Skin of body (tissue), 3 donors: ENCODE measurements at places on chromosomes 5 and 9. TPM values are rescaled to one million over a fixed set of nuclear protein-coding genes. Genes with fewer than 3 reads are reported as not detected.

SLC6A7 gene
- not detected for total RNA-seq

GRM6 gene
- total RNA-seq, result not detected

DNA sequence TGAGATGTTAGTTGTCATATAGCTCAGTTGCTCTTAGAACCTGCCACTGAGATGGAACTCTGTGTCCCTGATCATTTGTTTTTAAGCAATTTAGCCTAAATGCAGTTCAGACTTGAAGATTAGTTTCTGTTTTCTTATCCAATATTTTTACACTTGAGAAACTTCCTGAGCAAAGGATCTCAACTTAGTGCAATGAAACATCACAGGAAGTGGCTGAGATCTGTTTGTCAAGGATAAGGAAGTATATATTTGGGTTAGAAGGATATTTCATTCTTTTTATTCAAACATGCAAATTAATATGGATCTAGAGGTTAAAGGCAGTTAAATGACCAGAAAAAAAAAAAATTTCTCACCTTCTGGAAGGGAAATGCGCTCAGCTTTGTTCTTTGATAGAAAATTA lies 19.7 kb upstream of the F2R start:
- DNase-seq, result no peak

DNA sequence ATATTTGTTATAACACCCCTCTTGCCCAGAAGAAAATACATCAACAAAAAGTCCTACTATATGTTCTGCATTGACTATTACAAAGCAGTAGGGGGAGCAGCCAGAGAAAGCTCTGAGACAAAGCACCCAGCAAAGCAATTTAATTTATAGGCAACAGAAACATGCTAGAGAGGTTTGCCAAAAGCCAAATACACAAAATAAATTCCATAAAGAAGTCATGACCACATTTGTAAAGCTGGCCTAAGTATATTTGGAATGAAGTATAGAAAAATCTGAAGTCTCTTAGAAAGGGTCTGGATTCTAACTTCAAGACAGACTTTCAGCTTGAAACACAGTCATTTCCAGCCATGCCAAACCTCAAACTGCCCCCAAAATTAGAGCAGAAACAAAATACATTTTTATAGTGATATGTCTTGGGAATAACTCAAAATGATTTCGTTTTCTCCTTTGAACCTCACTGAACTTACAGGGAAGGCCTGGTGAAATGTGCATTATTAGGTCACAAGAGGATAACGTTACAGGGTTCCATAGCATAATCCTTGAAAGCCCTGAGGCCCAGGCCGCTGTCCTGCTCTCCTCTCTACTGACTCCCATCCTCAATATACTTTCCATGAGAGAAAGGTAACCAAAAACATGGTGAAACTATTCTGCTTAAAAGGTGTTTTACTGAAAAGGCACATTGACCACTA lies 451.8 kb downstream of the RAB3C start:
- peak; percentile 82 for DNase-seq

IFNA13 gene
- total RNA-seq, result not detected

- DNase-seq, result peak; percentile 41
Observed at GRCh38 chr5:37892586-37892985, 52.7 kb upstream of the GDNF start.

DNA sequence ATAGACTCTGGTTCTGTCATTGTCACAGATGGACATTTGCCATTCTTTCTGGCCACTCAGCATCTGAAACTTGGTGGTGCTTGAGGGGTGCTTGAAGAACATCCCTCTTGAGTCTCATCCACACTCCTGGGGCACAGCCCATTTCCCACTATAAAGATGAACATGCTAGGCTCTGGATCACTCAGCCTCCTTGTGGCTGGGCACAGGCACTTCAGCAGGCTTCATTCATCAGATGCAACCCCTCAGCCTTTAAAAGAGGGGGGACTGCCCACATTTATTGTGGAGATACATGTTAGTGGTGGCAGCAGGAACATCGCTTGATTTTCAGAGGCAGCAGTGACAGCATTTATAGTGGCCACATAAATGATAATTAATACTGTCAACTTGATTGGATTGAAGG lies 124.7 kb upstream of the NIPBL start:
- no peak for DNase-seq

PCDHGA1 gene
- 0.39 TPM for total RNA-seq

- DNase-seq, result no peak
Observed at GRCh38 chr9:71514344-71514975, 253.9 kb downstream of the CEMIP2 start.

- no peak for DNase-seq
Observed at GRCh38 chr5:106454651-106455415, 1215.9 kb downstream of the EFNA5 start.

DNA sequence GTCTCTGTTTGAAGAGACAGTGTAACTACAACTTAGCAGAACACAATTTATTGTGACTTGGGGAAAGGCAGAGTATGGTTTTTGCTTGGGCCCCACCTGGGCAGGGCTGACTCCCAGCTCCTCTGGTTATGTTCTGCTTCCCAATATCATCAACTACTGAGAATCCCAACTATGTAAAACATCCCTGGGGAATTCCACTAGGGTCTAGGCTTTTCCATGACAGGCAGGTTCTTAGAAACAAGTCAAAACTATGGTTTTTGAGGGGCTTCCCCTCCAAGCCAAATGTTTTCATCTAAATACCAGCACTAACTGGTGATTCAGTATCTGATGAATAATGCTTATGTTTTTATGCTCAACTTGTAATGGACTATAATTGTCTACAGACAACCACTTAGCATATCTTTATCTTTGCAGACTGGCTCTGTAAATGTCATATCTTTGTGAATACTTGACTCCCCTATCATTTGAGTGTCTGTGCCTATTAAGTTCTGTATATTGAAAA lies 409.5 kb downstream of the PDE4D start:
- no peak for DNase-seq

DNA sequence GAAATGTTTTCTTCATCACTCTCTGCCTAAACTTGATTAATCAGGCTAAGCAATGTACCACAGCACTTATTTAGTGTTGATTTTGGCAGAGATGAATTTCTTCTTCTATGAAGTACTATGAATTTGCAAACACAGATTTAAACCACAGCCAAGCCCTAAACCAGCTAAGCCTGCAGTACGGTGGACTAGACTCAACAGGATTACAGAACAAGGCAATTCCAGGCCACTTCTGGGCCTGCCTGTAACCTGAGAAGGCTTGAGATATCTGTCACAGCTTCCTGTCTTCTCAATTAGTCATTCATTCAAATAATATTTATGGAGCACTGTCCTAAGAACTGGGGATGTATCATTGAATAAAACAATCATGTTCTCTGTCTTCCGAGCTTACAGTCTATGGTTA lies 32.4 kb upstream of the CAST start:
- no peak for DNase-seq

DNA sequence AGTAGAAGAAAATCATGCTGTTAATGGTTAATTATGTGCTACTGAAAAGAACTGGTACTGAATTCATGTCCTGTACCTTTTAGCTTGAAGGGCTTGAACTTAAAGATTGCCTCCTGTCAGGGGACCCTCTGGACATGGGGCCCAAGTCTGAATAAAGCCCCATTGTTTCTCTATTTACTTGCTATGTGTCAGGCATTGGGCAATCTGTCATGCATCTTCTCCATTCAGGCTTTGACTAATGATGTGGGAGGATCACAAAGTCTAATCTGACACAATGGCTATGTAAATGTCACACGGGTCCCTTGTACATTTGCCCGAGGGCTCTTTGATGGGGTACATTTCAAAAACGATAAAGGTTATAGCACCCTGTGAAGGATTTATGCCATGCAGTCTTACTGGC lies 64.0 kb upstream of the TUSC1 start:
- no peak for DNase-seq

DNA sequence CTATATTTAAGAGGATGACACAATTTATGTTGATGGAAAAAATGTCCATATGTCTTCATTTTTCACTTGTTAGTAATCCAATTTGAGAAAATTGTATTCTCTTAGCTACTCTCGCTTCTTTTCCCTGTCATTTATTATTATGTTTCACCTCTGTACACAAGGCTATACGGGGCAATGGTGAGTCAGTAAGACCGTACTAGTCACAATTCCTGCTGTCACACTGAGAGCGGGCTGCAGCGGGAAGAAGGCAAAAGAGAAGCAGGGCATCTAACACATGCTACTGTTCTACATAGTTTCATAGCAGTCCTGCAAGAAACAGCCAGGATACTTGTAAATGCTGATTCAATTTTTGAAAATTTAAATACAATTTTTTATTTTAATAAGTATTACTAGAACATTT lies 23.3 kb upstream of the PRDM9 start:
- DNase-seq, result no peak

GRCh38 chr9:132717326-132717945 lies 47.2 kb downstream of the GTF3C4 start:
- no peak for DNase-seq

GRCh38 chr9:124442379-124442778 lies 7.9 kb upstream of the ADGRD2 start:
- DNase-seq, result no peak

DNA sequence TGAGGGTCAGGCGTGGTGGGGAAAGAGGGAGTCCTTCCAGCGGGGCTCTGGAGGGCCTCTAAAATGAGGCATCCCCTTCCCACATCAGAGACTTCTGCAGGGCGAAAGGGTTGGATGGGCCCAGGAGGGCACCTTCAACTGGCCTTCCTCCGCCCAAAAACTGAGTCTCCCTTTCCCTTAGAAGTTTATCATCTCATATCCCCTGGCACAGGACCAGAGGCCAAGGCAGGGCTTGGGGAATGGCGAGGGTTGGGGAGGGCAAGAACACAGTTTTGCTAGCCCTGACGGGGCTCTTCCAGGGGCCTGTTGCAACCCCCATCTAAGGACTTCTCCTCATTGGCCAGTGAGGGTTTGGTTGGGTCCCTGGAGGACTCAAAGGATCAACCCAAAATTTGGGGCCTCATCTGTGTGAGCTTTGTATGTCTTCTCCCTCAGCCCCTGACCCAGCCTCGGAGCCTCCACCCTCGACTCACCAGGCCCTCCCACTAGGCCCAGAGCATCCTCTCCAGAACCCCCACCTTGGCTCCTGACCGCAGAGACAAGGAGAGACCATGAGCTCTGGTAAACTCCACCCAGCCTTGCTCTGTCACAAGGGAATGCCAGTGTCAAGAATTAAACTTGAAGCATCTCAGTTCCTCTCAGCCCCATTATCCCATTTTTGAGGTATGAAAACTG lies 24.1 kb downstream of the AQP7 start:
- DNase-seq, result no peak

PNPLA7 gene
- total RNA-seq, result 4.4 TPM

GRCh38 chr5:154046486-154046885 lies 7.7 kb downstream of the MFAP3 start:
- no peak for DNase-seq

DNA sequence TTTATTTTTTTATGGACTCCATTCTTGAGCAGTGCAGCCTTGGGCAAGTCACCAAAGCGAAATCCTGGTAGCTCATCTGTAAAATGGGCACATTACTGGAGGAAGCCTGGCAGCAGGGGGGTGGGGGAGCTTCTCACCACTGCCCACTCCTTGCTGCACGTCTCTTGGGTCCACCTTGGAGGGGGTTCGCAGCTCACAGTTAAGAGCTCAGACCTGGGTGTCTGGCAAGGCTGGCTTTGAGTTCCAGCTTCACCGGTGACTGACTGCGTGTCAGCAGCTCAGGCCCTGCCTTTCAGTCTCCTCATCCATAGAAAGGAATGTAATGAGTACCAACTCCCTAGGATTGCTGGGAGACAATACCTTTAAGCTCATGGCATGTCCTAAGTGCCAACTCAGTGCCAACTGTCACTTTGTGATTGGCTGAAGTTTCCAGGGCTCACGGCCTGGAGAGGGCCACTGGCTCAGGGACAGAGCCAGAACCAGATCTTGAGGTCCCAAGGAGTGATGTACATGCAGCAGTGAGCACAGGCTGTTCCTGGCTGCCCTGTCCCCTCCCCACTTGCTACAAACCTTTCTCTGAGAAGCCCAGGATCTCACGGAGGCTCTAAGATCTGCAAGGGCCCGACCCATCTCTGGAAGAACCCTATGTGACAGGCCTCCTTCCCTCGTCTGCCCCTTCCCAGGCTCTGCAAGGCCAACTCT lies 72.9 kb downstream of the C9orf50 start:
- no peak for DNase-seq

DNA sequence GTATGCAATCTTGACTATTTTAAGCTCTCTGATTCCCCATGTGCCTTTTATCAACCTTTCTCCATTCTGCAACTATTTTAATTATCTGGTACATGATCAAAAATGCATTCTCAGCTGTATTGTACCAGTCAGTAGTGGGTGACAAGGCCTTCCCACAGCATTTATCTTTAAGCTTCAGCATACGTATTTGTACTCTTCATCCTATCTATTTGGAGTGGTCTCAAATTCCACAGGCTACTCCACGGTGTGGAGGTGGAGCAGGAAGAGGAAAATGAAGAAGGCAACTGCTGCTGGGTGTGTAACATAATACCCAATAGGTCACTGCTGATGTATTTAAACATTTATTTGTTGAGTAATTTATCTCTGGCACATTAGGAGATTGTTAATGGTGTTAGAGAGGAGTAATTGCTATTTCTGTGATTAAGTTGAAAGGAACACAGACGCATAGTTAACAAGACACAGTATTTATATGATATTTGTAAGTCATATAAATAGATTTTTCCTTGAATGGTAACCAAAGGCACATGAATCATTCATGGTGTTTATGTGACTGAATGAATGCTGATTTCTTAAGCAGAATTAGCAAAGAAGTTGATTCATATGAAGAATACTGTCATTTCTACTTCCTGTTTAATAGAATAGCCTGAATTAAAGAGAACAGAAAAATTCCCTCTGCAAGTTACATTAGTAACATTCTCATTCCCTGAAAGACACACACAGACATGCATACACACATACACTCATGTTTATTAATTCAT lies 153.8 kb upstream of the NR3C1 start:
- DNase-seq, result no peak

DNA sequence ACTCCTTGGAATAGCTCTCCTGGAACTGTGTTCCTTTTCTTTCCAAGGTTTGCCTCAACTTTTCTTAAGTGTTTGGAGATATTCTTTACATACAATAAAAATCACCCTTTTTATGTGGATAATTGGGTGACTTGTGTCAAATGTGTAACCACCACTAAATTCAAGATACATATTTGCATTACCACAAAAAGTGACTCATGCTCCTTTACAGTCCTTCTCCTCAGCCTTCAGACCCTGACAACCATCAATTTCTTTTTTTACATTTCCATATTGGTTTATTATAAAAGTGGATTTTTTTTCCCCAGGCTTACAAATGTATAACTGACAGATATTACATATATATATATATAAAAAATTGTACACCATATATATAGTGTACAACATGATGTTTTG lies 372.0 kb upstream of the KCNN2 start:
- no peak for DNase-seq

FOXD4 gene
- 0.10 TPM for total RNA-seq

DNA sequence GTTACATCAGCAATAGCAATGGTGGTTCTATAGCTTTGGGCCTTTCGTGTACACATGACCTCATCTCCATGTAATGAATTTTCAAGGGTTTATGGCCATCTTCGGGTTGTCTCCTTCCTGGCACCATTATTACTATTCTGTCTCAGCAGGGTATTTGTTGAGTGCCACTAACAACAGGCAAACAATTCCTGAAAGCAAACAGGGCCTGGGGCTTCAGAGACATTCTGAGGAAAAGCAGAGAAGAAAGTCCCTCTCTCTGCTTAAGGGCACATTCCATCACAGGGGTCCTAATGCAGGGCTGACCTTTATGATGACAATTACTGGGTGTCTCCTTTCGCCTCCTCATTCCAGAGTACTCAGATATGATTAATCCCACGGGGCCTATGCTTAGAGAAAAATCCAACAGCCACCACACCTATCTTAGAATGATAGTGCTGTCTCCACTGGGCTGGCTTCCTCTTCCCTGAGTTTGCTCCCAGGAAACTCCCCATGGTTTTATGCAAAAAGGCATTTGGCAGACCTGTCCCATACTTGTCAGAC lies 540.2 kb upstream of the ZNF462 start:
- no peak for DNase-seq

- no peak for DNase-seq
Observed at GRCh38 chr5:59066367-59067163, 483.7 kb downstream of the RAB3C start.

SIT1 gene
- total RNA-seq, result 0.30 TPM
